A549 treated with CORT108297 at 1 μM for 4 hours (cell line): ENCODE measurements at places on chromosomes 1 and 21. TPM values are rescaled to one million over a fixed set of nuclear protein-coding genes. Genes with fewer than 3 reads are reported as not detected.

Gene NLRP3
- total RNA-seq: not detected in 5 replicates

Gene SLC26A9
- total RNA-seq: 0.05 to 0.09 TPM (median 0.08 TPM) in 5 replicates

Gene POU3F1
- total RNA-seq: not detected in 5 replicates

Gene FCRL2
- total RNA-seq: not detected in 5 replicates

Gene RIPPLY3
- total RNA-seq: 0.48 to 0.63 TPM (median 0.57 TPM) in 5 replicates

Gene FMO5
- 0.18 to 0.26 TPM (median 0.21 TPM) in 5 replicates for total RNA-seq

Gene NTMT2
- not detected in 5 replicates for total RNA-seq

Gene FAM229A
- 2.3 to 4.4 TPM (median 3.8 TPM) in 5 replicates for total RNA-seq

Gene TSPEAR
- not detected in 5 replicates for total RNA-seq

Gene CD101
- 0.10 to 0.46 TPM (median 0.29 TPM) in 5 replicates for total RNA-seq

Gene PLA2G2D
- 0.13 TPM in 1 of 5 replicates, not detected in the others for total RNA-seq

Gene PSRC1
- 18.1 to 27.7 TPM (median 25.9 TPM) in 5 replicates for total RNA-seq

Gene DUSP10
- 2.6 to 3.7 TPM (median 3.3 TPM) in 5 replicates for total RNA-seq

Gene IRF6
- 0.06 to 0.14 TPM (median 0.10 TPM) in 5 replicates for total RNA-seq

Gene IL10
- total RNA-seq: not detected in 5 replicates

Gene AVPR1B
- not detected in 5 replicates for total RNA-seq

Gene KCNA3
- not detected in 5 replicates for total RNA-seq

Gene TACSTD2
- total RNA-seq: not detected in 5 replicates

Gene A3GALT2
- not detected in 5 replicates for total RNA-seq

Gene DIO1
- 0.09 TPM in 1 of 5 replicates, not detected in the others for total RNA-seq

Gene HSD3B1
- total RNA-seq: not detected in 5 replicates

Gene EPHB2
- 43.0 to 62.2 TPM (median 50.6 TPM) in 5 replicates for total RNA-seq
